ENCODE measurements at places on chromosomes 13 and 19.
A peak's percentile ranks its signal among the peaks of the same experiment; 100 is the strongest.

DNA sequence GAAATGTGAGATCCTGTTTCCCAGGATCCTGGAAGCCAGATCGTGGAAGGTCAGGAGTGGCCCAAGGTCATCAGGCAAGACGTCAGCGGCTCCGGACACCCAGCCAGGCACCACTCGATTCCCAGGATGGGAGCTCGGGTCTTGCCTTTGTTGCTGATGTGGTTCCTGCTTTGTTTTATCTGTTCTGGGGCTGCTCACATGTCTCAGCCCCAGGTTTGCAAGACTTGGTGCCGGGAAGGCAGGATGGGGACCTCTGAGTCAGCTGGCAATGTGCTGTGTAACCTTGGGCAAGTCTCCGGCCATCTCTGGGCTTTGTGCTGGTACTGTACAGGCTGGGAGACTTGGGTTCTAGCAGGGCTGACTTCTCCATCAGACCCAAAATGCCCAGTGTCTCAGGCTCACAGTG is 1.4 kb upstream of the FCHO1 start:
- peak; percentile 22 for DNase-seq

- DNase-seq = no peak
Measured at GRCh38 chr19:33569821-33570220, 48.2 kb upstream of the PEPD start.

GRCh38 chr13:30346153-30346788 is 38.9 kb upstream of the KATNAL1 start:
- DNase-seq = peak; percentile 1

DNA sequence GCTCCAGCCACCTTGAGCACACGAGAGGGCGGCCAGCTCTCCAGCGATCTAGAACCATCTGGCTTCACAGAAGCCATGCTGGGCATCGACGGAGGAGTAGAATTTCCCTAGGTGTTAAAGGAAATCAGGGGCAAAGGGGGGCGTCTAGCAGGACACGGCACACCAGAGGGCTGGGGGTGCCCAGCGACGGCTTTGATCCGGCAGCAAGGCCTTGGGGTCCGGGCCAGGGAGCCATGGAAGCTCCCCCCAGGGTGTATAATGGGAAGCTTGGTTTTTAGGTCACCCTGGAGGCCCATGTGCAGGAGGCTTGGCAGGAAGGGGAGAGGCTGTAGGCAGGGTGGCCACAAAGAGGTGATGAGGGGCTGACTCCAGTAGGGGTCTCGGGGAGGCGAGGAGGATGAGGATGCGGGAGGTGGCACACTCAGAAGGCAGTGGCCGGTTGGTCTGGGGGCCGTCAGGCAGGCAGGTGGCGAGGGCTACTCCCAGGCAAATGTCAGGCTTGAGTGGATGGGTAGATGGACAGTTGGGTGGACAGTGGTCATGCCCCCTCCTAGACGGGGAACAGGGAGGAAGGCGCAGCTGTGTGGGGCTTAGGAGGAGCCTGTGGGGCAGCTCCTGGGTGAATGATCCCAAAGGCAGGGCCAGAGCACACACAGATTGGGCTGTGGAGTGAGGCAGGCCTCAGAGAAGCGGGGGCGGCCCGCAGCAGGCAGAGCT is 5.6 kb downstream of the KMT5C start:
- DNase-seq = no peak

DNA sequence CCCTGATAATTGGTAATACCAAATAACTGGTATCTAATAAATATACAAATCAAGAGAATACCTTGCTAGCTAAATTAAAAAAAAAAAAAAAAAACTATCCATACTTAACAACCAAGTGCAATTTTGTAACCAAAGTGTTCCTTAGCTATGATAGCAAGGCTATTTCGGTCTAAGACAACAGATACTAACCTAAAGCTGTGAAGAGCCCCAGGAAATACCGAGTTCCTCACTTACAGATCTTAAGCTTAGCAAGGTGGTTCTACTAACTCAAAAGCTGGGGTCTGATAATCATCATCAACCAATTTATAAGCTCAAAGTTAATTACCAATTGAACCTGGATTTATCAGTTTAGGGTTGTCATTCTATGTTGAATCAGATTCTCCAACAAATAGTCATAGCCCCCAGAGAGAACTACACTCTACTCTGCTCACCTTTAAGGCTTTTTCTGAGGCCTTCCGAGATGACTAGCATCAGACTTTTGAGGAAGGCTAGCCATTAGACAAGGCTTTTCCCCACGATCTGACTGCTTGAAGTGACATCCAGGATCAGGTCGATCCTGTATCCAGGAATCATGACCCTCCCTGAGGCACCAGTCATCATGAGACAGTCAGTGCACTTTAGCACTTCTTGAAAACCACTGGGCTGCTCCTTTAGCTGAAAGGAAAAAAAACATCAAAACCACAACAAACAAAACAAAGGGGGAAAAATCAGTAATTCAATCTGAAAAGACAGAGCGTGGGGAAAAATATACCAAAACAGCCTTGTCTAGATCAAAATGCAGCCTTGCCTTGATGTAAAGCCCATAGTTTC is 31.9 kb downstream of the INTS6 start:
- no peak for DNase-seq

- no peak for DNase-seq
Measured at GRCh38 chr13:65336916-65337315, 1893.2 kb downstream of the PCDH9 start.

DNA sequence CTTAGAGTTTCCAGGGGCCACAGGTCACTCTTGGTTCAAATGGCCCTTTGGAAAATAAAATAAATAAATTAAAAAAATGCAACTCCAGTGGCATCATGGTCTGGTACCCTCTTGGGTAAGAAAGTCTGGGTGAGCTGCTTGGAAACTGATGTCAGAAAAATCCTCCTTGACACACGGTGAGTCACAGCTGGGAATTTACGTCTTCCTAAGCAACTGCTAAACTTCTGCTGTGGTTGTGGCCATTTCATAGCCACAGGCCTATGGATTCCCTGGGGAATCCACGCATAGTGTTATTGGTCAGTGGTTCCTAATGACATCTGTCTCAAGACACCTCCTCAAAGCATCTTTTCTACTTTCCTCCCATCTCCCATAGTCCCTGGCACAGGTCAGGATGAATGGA is 220.8 kb downstream of the COG6 start:
- DNase-seq = no peak

- DNase-seq = no peak
Measured at GRCh38 chr13:51534041-51534817, 50.0 kb upstream of the WDFY2 start.
